ENCODE measurements at places on chromosomes 3 and 15.

GRCh38 chr15:60083318-60083717 is 79.2 kb downstream of the FOXB1 start:
- DNase-seq: no peak

- no peak for DNase-seq
These were observed 222.8 kb upstream of the TBL1XR1 start for GRCh38 chr3:177419904-177420601.

GRCh38 chr3:130963878-130964277 is 62.7 kb downstream of the ASTE1 start:
- DNase-seq: no peak

- DNase-seq: no peak
These were observed 77.2 kb downstream of the TBC1D2B start for GRCh38 chr15:78000091-78000926.

GRCh38 chr3:16515885-16516420 is 2.5 kb upstream of the RFTN1 start:
- no peak for DNase-seq
